Activated CD4-positive, alpha-beta memory T cell treated with anti-CD3 and anti-CD28 coated beads, Interleukin-2, amount 10 ng/mL, durations not matched to agents 7 days and 5 days (primary cell): ENCODE measurements at places on chromosomes 11 and 22. TPM values are rescaled to one million over a fixed set of nuclear protein-coding genes. Genes with fewer than 3 reads are reported as not detected.

DNA sequence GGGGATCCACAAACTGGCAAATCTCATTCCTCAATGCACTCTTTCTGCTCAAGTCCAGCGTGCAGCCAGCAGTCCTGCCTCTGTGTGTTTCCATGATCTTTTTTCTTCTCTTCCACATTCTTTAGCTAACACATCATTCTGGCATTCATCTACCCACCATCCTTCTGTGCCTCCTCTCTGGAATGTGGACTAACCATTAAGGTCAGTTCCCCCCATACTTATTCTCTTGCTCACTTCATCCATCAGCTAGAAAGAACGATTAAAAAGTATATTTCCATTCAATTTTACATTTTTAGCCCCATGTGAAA is 7.8 kb downstream of the KIRREL3 start:
- no peak for DNase-seq

- no peak for DNase-seq
Measured at GRCh38 chr11:70833011-70833410, 419.4 kb downstream of the SHANK2 start.

GRCh38 chr22:31084811-31085492 is 3.8 kb downstream of the SMTN start:
- DNase-seq: peak; percentile 89

GRCh38 chr22:49747130-49747529 is 80.5 kb downstream of the BRD1 start:
- DNase-seq: no peak

- no peak for DNase-seq
Measured at GRCh38 chr11:112024178-112024772, 933 bp upstream of the DLAT start.

DNA sequence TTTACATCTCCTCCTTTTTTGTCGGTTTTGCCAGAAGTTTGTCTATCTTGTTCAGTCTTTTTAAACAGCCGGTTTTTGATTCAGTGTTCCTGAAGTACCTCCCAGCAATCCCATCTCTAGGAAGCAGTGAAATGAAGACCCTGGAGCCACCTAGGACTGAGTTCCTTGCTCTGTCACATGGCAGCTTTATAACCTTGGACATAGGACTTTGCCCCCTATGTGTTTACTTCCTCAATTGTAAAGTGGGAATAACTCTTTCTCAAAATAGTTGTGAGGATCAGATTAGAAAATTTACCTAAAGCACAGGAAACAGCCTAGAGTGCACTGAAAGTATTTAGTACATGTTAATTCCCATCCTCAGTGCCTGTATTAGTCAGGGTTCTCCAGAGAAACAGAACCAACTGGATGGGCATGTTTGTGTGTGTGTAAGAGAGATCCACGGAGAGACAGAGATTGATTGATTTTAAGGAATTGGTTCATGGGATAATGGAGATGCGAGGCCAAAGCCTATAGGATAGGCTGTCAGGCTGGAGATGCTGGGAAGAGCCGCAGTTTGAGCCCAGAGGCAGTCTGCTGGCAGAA is 20.0 kb downstream of the FAM83F start:
- no peak for DNase-seq

DNA sequence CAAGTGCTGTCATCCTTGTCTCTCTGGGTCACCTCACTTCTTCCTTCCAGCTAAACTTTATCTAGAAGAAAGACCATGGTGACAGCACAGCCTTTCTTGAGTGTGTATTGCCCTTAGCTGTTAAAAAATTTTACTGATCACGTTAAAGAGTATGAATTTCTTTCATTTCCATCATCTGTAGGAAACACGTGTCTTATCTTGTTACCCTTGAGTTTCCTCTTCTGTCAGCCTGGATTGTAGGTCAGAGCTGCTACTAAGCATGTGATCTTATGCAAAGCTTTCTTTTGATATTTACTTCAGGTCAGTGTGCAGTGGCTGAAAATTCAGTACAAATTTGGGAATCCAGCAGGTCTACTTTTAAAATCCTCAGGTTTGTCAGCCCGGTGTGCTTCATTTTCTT is 512.2 kb upstream of the ARHGAP42 start:
- no peak for DNase-seq

- no peak for DNase-seq
Measured at GRCh38 chr11:19910931-19911330, 198.3 kb downstream of the NAV2 start.

DNA sequence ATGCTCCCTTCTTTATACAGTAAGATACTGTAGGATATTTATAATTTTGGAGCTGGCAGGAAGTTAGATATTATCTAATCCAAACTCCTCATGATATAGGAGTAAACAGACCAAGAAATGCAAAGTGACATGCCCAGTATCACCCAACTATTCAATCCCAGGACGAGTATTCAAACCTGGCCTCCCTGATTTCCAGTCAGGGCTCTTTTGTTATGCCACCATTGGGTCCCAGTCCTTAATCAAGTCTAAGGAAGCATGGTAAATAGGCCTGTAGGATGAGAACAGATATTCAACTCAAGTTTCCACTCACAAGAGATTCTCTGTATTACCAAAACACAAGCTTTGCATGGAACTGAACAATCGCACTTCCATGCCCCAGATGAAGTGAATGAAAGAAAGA is 484.0 kb upstream of the API5 start:
- DNase-seq: no peak

DNA sequence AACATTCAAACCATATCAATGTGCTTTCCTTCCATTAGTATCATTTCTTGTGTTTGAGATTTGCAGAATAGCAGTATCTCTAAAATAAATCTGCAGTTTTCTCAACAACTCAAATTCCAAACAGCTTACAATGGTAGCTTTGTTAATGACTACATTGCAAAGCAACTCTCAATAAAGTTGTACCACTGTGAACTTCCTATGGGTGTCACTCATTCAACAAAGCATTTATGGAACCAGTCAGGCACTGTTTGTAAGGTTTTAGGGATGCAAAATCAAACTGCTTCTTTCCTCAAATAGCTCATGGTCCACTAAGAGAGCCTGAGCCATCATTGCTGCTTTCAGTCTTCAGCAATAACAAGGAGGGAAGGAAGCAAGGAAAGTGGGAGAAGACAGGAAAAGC is 91.0 kb downstream of the CCDC83 start:
- no peak for DNase-seq

DNA sequence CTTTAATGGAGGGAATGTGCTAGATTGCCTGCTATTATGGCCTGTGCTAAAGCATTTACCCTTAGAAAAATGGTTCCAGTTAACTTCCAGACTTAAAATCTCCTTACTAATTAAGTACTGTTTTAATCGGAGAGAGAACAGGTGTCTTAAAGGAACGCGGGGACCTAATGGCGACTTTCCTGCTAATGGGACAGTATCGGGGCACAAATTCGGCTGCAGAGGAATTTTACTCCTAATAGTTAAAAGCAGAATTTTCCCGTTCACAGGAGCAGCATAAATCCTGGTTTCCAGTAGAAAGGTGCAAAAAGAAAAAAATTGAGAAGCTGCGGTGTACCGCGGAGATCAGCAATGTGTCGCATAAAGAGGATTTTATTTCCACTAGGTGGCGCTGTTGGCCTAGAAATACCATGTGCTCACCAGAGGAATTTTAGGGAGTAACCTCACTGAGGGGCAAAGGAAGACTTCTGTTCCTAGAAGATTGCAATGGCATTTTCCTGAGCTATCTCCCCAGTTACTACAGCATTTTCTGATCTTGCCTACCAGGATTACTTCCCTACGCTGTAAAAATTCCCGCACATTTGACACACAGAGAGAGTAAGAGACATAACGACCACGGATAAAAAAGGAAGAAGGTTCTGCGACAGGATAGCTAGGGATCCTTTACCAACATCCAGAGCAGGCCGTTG is 44.5 kb downstream of the ZNF280B start:
- peak; percentile 52 for DNase-seq

MMP7 gene
- total RNA-seq: not detected

MYBPC3 gene
- not detected for total RNA-seq

PLAAT2 gene
- not detected for total RNA-seq

ZDHHC8 gene
- total RNA-seq: 44.2 TPM

NEFH gene
- total RNA-seq: 2.7 TPM
